ENCODE measurements at places on chromosomes 6 and 20.

GRCh38 chr6:47407300-47408281 lies 70.0 kb upstream of the CD2AP start:
- no peak for DNase-seq

DNA sequence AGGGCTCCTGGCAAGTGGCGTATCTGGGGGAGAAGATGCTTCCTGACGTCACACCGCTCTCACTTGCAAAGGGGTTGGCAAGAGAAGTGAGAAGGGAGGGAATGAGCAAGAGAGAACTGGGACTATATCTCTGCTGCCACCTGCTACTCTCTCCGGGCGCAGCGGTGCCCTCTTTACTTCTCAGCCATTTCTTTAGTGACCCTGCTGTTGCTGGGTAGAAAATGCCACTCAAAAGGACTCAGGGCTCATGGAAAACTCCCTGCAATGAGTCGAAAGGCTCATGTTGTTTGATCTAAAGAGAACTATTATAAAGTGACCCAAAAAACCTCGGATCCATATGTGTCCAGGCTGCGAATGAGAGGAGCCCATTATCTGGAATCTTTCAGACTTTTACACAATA lies 401.8 kb downstream of the SAMD5 start:
- DNase-seq, result no peak

GRCh38 chr6:113143206-113143605 lies 713.9 kb upstream of the MARCKS start:
- DNase-seq, result no peak

- DNase-seq, result no peak
Measured at GRCh38 chr20:8242827-8243724, 111.0 kb downstream of the PLCB1 start.

- DNase-seq, result no peak
Measured at GRCh38 chr6:170137911-170138910, 152.7 kb downstream of the DLL1 start.

GRCh38 chr20:19688031-19688806 lies 69.8 kb upstream of the RIN2 start:
- DNase-seq, result no peak

- no peak for DNase-seq
Measured at GRCh38 chr6:66199171-66199570, 492.1 kb upstream of the EYS start.

DNA sequence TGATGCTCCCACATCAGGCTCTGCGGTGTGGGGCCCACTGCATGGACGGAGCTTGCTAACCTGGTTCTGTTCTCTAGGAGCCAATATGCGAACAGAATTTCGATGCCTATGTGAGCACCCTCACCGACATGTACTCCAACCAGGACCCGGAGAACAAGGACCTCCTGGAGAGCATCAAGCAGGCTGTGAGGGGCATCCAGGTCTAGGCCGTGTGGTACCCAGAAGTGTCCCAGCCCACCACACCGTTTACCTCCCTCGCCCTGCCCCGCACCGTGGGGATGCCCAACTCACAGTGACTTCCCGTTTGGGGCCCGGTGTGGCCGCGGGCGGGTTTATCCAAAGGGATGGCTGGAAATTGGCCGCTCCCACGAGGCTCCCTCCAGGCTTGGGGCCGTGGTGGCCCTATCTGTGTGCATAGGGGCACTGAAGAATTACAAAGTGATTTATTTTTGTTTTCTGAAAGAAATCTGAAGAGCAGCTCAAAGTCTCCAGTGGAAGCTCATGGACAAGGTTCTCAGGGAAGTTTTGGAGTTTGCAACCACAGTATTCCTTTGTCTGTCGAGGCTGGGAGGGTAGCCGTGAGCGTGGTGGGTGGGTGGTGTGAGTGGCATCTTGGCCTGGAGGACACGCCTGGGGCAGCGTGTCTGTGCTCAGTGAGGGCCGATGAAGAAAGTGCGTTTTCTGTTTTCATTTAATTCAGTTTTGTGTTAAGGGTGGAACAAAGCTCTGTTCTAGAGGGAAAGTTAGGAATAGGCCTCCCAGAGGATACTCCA lies 15.1 kb upstream of the PCMTD2 start:
- DNase-seq, result no peak

DNA sequence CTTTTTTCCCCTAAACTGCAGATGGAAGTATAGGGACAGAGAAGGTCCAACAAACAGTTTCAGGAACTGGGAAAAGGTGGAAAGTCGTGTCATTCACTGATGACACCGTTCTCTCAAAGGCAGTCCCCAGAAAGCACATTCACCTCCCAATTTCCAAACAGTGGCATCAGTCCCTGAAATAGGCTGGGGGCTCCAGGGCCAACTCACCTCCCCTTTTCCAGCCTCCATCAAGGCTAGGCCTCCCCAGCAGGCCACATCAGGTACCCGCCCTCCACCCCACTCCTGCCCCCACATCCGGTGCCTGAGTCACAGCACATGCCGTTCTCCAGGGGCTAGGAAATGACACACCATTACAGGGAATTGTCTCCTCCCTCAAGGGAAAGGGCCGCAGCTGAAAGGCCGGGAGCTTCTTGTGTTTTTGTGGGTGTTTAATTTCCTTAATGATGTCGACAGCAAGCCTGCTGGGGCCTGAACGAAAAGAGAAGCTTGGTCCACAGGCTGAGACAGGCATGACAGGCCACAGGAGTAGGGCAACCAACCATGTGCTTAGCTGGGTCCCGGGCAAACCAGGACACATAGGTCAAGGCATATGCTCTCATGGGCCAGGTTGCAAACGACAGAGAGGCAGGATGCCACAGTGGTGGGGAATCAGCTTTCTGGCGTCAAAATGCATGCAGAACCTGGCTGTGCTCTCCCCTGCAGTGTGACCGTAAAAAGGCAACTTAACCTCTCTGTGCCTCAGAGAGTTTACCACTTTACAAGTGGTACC lies 39.2 kb downstream of the ZMYND8 start:
- peak; percentile 83 for DNase-seq

DNA sequence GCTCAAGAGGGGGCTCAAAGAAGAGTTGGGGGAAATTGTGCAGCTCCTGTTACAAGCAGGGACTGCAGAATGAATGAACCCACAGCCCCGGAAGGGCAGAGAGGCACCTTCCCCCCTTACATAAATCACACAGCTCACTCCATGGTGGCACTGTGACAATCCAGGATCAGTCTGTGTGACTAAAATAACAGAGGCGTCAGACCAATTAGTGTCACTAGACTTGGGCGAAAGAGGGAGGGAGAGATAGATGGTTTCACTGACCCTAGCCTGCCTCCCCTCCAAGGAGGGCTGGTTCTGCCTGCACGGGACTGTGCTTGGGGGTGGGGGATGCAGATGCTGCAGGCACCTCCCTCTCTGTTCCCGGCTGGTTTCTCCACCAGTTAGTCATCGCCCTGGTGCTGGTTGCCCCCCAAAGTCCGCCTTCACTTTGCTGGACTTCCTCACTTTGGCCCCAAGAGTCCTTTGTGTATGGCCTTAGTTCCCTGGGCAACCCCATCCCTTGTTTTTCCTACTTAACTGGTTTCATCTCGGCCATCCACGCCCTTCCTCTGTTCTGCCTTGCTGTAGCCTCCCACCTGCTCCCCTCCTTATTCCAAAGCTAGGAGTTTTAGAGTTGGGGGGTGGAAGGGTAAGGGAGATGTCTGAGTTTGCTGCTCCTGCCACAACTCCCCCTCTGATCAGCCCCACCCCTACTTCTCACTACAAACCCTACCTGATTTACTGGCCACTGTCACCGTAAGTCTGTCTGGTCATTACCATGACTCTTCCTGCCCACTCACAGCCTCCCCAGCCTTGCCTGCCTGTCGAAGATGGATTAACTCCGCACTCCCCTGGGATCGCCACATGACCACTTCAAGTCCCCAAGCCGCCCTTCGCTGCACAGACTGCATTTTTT lies 17.7 kb downstream of the CCDC167 start:
- DNase-seq, result no peak

DNA sequence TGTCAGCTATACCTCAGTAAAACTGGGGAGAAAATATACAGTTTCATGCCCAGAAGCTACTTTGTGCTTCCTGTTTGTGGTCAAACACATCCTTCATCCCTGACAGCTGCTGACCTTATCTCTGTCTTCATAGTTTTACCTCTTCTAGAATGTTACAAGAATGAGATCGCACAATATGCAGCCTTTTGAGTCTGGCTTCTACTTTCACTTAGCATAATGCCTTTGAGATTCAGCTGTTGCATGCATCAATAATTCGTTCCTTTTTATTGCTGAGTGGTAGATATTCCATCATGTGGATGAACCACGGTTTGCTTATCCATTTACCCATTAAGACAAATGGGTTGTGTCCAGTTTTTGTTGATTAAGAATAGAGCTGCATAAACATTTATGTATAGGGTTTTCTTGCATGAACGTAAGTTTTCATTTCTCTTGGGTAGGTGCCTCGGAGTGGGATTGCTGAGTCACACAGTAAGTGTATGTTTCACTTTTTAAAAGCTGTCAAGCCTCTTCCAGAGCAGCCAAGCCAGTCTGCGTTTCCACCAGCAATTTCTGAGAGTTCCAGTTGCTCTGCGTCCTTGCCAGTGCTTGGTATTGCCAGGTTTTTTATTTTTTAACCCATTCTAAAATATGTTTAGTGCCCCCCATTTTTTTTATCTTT lies 86.6 kb upstream of the PAX1 start:
- DNase-seq, result no peak

- no peak for DNase-seq
Measured at GRCh38 chr6:132142768-132143167, 191.6 kb upstream of the CCN2 start.

DNA sequence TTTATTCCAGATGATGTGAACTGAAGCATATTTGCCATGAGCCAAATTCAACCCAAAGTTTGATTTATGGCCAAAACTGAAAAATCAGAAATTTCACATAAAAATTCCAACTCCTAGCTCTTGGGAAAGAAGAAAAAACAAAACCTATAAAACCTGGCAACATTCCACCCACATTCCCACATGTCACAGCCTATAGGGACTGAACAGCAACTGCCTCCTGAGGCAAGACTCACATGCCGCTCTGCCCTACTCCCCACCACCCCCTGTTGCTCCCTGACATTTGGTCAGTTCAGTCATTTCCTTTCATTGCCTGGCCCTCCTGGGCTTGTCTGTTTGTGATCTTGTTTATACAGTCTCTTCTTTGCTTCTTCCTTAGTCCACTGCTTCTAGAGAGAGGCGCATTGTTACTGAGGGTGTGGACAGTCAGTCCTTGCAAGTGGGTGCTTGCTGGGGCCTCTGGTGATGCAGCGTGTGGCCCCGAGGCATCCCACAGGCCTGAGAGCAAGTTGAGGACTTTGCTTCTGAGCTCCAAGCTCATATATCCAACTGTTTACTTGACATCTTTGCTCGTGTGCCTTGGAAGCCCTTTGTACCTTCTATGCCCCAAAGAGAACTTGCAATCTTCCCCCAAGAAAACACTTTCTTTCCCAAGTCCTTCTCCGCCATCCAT lies 31.4 kb downstream of the NFATC2 start:
- DNase-seq, result no peak

DNA sequence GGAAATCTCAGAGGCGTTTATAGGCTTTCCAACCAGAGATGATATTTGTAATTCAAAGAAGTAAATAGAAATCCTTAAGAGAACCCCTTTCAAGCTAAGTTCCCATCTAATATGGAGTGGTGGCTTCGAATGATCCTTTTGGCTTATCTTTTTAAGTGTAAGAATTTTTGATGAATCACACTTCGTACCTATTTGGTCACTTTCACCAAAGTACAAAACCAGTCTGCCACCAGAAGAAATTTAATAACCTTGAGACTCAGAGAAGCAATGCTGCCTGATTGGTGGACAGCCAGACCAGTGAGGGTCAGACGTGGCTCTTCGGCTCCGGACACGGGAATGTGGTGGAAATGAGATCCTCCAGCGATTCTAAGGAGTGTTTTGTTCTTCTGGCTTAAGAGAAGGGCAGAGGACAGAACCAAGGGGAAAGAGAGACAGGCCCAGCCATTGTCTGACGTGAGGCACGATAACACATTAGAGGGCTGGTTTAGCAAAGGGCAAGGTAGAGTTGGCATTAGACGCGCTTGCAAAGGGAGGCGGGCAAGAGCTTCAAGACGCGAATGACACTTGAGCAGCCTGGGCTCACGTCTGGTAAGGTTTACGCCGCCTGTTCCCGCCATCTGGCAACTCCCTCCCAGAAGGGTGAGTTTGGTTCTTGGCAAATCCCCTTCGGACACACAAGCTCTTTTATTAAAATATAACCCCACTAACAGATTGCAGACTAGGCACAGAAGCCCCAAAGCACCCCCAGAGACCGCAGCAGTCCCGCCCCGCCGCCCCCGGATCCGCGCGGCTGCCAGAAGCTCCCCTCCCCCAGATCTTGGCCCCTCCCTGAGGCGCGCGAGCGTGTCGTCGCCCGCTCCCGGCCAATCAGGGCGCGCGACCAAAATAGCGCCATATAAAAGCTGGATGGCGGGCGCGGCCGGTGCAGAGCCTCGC lies 50.0 kb upstream of the EZR start:
- no peak for DNase-seq

GRCh38 chr20:25859649-25860530 lies 163.2 kb upstream of the ZNF337 start:
- no peak for DNase-seq

GRCh38 chr6:94673251-94673650 lies 904.1 kb upstream of the MANEA start:
- DNase-seq, result no peak

- no peak for DNase-seq
Measured at GRCh38 chr6:10613723-10614122, 80.7 kb downstream of the C6orf52 start.
